ENCODE measurements at places on chromosomes 2 and 18.

- DNase-seq = no peak
Measured at GRCh38 chr2:189337656-189338055, 103.6 kb upstream of the WDR75 start.

DNA sequence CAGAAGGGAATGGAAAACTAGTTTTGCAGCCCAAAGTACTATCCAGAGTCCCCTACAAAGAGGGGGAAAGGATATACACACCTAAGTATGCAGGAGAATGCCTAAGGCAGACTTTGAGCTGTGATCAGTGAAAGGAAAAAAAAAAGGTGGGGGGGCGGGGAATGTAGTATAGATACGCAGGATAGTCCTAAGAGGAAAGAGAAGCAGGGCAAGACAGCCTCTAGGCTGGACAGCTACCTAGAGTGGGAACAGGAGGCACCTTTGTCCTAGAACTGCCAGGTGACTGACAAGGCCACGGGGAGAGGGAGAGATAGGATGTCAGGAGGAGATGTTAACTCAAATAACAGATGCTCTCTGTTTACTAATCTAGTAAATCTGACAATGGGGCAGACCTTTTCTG lies 6.0 kb downstream of the REEP1 start:
- DNase-seq = no peak

DNA sequence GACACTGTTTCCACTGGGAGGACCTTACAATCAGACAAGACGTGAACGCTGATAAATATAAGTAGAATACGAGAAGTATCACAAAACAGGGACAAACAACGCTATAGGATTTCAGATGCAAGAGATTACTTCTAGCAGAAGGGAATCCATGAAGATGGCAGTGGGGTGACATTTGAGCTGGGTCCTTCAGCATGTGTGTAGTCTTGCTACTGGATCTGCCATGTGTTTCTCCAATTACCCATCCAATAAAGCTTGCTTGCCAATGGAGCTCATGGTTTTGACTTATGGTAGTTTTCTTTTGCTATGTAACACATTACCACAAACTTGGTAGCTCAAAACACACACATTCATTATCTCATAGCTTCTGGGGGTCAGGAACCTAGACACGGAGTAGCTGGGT lies 32.8 kb upstream of the LGALSL start:
- DNase-seq = no peak

GRCh38 chr2:203326356-203326755 lies 1.8 kb upstream of the ABI2 start:
- no peak for DNase-seq

DNA sequence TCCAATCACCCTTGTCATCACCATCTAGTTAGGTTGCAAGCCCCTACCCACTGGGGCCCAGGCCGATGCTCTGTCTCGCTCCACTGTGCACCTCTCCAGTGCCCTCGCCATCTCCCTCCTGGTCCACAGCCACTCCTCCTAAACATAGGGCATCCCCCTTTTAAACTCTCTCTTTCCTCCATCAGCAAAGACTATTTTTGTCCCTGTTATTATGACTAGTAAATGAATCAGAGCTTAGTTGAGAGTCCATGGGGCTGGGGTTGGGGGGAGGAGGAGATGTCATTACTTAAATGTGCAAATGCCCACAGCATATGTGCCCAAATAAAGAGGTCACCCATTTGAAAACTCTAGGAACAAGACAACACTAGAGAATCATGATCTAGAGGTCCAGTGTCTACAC lies 167.4 kb downstream of the TRABD2A start:
- no peak for DNase-seq

- no peak for DNase-seq
Measured at GRCh38 chr2:86038291-86039081, 67.2 kb downstream of the POLR1A start.

DNA sequence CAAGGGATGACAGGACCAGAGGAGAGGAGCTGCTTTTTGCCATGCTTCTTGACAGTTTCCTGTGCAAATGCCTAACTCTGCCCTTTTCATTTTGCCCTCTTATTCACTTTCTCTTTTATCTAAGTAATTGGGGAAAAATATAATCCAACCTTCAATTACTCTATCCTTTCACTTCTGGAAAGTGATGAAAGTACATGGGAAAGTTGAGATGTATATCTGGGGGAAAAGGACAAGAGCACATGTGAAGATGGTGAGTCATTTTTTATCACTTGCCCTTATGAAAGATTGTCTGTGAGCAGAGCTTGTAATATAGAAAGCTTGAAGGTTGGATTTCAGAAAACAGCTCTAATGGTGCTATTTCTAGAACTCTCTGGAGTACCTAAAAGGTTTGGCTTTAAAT lies 1070.7 kb downstream of the CNTNAP5 start:
- DNase-seq = no peak

DNA sequence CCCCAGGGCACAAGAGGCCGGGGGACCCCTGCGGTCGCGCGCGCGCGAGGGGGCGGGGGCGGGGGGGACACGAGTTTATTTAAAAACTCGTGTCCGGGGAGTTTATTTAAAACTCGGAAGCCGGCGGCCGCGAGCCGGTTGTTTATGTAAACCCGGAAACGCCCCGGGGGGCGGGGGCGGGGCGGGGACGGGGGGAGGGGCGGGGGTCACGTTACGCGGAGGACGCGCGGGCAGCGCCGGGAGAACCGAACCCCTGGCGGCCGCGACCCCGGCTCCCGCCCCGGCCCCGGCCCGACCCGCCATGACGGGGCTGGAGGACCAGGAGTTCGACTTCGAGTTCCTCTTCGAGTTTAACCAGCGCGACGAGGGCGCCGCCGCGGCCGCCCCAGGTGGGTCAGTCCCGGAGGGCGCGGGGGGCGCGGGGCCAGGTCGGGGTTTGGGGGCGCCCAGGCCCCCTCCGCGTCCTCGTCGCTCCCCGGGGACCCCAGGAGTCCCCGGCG lies 4.4 kb downstream of the NFATC1 start:
- no peak for DNase-seq

DNA sequence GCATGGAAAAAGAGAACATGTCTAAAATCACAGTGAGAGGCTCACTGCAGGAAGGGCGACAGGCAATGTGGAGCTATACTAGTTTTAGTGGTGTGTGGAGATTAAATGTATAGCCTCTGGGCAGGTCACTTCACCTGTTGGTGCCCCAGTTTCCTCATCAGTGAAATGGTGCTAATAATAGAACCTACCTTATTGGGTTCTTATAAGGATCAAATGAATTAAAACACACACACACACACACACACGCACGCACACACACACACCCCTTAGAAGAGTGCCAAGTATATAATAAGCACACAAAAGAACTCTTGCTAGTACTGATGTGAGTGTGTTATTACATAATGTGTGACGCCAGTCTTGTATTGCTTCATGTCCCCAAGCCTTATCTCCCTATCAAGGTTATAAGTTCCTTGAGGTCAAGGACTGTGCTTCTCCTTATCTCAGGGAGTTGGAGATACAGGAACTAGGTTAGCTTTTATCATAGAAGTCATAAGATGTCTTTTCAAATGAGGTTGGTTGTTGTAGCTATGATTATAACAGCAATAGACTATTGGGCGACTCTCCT lies 98.0 kb upstream of the CXCR4 start:
- no peak for DNase-seq

- no peak for DNase-seq
Measured at GRCh38 chr2:101658387-101658786, 39.1 kb upstream of the MAP4K4 start.

DNA sequence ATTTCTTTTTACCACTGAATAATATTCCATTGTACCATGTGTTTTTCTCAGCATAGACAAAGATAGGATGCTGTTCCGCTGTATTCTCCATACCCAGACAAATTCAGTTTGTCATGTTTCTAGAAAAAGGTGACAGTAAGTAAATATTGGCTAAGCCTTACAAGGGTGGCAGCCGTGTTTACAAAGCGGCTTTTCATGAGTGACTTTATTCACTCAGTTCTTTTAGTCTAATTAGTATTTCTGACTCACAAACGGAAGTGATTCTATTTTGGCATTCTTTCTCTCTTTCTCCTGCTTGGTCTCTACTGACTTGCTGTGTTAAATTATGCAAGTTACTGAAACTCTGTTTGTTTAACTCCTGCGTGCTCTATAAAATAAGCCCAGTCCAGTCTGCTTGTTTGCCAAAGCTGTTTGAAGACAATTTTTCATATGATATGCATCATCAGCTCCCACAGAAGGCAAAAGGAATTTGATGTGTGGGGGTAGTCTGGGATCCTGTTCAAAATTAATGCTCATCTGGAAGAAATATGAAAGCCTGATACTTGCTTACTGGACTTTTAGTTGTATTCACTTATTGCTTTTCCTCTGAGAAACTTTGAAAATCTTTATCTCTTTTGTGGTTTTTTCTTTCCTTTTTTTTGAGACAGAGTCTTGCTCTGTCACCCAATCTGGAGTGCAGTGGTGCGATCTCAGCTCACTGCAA lies 2.3 kb upstream of the PLEKHH2 start:
- DNase-seq = peak; percentile 95

DNA sequence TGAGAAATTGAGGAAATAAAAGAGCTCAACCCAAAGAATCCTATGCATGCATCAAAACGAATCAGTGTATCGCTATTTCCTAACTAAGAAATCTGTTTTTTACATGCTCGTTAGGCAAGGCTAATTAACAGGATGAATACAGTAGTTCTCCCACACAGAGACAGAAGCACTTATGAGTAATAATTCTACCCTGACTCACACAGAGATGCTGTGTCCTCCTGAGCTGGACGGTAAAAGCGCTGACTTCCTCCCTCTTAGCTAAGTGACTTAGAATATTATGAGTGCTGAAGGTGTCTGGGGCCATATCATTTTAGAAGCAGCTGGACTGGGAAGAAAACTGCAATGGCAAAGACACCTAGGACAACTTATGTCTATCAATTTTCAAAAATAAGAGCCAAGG lies 18.5 kb downstream of the PLEKHM3 start:
- DNase-seq = no peak

DNA sequence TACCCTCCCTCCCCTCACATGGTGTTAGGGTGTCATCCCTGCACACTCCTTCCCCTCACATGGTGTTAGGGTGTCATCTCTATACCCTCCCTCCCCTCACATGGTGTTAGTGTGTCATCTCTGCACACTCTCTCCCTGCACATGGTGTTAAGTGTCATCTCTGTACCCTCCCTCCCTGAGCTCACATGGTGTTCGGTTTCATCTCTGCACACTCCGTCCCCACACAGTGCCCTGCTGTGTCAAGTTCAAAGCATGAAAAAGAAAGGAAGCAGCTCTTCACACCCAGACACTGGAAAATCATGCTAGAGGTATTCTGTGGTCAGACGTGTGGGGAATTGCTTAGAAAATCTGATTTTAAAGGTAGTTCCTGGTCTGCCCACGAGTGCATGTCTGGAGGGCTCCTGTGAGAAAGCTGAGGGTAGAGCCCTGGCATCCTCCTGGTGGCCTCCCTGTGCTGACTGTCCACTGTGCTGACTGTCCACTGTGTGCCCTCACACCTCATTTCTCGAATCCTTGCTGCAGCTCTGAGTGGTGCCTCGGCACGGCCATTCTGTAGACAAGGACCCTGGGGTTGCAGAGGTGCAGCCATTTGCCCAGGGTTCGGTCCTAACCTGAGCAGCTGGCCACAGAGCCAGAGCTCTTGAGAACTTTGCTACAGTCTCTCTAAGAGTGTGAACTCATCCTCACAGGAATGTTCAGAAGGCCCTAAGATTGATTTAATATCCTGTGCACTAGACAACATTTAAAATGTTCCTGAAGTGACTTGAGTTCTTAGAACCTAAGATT lies 69.1 kb upstream of the NFATC1 start:
- no peak for DNase-seq

- no peak for DNase-seq
Measured at GRCh38 chr2:178859730-178860129, 52.5 kb upstream of the TTN start.

DNA sequence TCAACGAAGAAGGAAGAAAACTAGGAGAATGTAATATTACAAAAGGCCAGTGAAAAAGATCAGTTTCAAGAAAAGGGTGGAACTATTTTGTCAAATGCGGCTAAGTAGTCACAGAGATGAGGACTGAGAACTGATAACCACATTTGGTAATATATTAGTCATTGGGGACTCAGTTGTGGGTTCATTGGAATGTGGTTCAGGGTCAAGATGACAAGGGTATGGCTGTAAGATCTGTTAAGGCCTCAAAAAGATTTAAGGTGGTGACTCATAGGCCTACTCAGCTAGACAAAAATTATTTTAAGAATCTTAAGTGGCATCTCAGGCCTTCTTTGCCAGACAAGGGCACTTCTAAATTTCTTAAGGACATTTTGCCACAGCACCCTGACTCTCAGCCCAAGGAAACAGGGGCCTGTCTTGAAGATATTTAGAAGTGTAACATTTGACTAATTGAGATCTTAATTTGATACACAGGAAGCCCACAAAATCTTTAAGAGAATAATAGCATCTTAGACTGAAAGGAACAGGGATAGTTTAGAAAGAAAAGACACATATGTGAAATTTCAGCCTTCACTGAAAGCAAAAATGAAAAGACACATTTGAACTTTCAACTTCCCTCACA lies 81.3 kb downstream of the STRADB start:
- no peak for DNase-seq

GRCh38 chr2:101007415-101008345 lies 5.6 kb downstream of the RPL31 start:
- no peak for DNase-seq

- DNase-seq = no peak
Measured at GRCh38 chr2:222669353-222669752, 2.1 kb upstream of the MOGAT1 start.

DNA sequence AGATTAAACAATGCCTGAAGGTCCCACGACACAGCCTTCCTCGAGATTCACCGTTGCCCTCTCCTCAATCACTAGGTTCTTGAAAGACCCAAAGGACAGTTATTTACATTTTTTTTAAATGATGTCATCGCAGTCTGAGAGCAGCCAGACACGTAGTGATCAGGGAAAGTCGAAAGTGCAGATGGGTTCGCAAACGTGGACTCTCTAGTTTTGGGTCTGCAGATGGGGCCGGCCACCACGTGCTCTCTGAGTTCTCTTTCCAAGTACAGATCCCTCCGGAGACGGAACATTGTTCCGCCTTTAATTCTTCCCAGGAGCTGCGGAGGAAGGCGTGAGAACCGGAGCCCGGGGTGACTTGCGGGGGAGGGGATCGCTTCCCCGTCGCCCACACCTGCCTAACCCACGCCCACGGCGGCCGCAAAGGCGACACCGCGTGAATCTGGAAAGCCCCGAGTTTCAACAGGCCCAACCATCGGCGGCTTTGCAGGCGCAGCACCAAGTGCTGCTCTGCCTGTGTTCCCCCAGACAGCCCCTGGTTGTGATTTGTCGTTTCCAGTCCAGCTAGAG lies 54.3 kb downstream of the PKDCC start:
- DNase-seq = no peak

DNA sequence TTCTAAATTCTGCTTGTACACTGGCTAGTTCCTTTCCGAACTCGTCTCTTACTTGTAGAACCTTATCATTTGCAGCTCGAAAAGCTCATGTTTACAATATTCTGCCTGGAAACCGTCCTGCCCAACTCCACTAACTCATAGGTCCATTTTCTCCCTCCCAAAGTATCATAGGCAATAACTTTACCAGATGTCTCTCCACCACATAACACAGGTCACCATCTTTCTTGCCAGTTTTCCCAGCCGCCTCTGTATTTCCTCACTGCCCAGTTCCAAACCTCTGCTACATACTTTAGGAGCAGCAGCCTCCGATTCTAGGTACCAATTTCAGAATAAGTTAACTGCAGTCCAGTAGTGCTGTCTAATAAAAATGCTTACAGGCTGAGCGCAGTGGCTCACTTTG lies 259.5 kb downstream of the GLI2 start:
- no peak for DNase-seq

GRCh38 chr18:3008541-3008940 lies 4.4 kb downstream of the LPIN2 start:
- DNase-seq = no peak

- DNase-seq = no peak
Measured at GRCh38 chr2:112096098-112096497, 41.0 kb downstream of the TMEM87B start.

- DNase-seq = no peak
Measured at GRCh38 chr2:29864988-29865387, 56.4 kb downstream of the ALK start.
